NCI-H82 (cell line): ENCODE measurements at places on chromosomes 4 and X.

DNA sequence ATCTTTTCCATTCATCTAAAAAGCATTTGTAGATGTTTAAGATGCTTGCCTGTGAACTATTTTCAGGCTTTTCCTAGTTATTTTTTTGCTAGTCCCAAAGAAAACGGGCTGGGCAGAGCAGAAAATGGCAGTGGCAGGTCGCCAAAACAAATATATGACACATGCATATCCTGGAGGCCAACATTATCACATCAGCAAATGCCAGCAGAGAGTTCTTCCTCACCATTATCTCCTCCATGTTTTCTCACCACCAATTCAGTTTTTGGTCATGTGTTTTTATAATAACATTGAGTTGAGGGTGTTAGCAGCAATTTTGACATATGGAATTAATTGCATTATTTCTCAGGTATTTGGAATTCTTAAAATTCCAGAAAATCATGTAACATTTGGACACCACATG is 97.9 kb upstream of the EOLA2 start:
- DNase-seq = no peak

- DNase-seq = peak; percentile 4
Measured at GRCh38 chrX:25537699-25538098, 521.9 kb upstream of the ARX start.

DNA sequence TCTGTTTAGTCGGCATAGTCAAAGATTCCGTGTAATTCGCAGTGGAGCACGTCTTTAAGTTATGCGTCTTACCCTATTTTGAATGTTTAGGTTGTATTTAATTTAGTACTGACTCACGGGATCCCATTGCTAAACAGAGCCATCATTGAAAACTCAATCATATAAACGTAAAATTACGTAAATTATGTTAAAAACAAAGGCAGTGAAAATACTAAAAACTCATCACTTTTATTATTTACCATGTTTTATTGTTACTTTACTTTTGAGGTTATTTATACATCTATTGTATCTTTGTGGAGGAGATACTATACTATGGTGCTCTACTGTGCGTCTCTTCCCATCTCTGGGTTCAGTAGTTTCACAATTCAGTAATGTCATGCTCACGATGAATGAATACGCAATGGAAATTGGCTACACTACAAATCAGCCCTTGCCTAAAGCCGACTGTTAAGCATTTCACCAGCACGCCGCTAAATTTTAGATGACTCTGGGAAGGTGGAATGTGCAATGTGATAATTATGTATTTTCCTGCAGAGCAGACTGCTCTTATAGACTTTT is 944 bp downstream of the FUNDC2 start:
- peak; percentile 41 for DNase-seq

- DNase-seq = no peak
Measured at GRCh38 chrX:3609810-3610209, 103.6 kb downstream of the PRKX start.

- DNase-seq = no peak
Measured at GRCh38 chrX:35800474-35800873, 2.3 kb downstream of the MAGEB16 start.

GRCh38 chr4:89119836-89120235 is 8.5 kb downstream of the TIGD2 start:
- no peak for DNase-seq

- no peak for DNase-seq
Measured at GRCh38 chr4:68358988-68359387, 9.1 kb upstream of the YTHDC1 start.

DNA sequence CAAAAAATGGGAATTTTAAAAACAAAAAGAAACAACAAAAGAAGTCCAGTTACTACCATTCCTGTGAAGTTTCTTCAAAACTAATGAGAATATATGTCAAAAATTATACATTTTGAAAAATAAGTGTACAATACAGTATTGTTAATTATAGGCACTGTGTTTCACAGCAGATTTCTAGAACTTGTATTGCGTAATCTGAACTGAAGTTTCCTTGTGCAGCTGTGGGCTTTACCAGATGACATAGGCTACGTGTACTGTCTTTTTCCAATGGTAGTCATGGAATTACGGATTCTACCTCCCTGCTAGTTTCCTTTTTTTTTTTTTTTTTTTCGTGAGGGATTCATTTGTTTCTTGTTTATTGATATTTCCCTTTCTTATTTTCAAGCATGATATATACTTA is 113.8 kb upstream of the GABRA2 start:
- DNase-seq = no peak

DNA sequence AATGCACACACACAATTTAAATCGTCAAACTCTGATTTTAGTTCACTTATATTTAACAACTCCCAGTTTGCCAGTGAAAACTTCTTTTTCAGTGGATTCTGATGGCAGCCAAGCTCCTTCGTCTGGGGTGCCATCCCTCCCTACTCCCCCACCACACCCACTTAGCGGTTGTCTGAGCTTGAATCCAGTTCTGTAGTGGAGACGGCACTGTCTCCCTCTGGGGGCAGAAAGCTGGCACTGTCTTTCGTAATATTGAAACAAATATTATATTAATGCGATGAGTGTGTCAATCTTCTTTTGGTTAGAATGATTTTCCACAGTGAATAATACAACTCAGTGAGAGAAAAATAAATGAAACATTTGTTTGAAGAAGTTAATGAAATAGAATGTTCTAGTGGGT is 5.4 kb downstream of the MEPE start:
- no peak for DNase-seq

DNA sequence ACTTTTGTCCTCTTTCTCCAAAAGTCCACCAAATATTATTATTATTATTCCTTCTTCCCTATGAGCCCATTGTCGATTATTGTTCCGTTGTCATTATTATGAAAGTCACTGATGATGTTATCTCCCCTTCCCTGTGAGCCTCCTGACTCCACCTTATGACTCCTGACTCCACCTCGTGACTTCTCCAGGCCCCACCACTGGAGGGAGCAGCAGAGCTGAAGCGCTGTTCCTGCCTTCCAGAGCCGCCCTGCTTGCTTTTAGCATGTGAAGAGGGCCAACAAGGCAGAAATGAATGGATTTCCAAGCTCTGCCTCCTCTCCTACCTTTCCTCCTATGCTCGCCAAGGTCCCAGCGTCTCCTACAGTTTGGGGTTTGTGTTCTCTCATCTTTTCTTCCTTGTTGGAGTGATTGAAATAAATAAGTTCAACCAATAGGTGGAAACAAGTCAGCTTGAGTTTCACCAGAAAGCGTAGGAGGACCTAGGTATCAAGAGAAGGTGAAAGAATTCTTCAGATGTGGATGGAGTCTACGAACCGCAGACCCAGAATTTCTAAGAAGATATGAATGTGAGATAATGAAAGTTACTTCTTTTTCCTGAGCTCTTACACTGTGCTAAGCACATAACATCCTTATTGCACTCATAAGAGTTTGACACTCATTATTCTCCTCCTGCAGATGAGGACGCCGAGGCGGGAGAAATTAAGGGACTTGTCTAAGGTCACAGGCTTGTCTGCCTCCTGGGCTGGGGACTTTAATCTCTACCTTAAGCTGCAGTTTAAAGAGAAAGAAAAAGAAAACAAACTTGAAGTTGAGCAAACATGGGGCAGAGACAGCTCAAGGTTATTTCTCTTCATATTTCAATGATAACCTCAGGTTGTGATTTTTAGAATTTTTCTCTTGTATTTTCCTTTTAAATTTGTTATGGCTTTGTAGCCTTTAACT is 26.1 kb downstream of the IGSF1 start:
- DNase-seq = peak; percentile 74

DNA sequence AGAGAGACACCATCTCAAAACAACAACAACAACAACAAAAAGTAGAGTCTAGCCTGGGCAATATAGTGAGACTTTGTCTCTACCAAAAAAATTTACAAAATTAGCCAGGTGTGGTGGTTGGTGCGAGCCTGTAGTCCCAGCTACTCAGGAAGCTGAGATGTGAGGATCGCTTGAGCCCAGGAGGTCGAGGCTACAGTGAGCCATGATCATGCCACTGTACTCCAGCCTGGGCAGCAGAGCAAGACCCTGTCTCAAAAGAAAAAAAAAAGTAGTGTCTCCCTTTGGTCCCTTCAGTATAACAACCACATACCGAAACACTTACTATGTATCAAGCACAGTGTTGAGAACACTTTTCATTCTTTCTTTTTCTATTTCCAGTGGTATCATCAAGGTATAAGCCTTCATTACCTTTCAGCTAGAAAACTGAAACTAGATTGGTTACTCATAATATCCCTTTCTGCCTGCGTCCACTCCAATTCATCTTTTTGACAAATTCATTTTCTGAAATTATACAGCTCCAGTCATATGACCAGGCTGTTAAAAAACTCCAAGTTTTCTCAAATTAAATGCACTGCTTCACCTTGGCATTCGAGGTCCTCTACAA is 54.1 kb downstream of the RPS6KA3 start:
- DNase-seq = no peak

- peak; percentile 22 for DNase-seq
Measured at GRCh38 chr4:42281324-42282020, 115.8 kb upstream of the SHISA3 start.

DNA sequence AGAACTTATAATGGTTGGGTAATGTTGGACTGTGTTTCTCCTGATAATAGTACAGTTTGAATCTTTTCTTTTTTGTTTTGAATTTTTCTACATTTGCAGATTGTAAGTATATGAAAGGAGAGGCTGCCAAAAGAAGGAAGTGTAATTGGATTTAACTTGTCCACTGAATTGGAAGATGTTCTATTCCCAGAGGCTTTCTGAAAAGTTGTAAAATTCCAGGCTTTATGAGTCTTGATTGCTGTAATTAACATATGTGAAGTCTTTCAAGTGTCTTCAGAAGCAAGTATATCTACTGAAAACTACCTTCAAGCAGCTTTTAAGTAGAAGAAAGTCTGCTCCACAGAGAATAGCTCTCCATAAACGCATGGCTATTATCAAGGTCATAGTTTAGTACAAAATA is 2456.4 kb downstream of the PCDH7 start:
- no peak for DNase-seq

GRCh38 chr4:122086338-122087065 is 65.6 kb upstream of the BLTP1 start:
- DNase-seq = no peak

GRCh38 chr4:185209031-185209851 is at the start of gene SNX25:
Gene SNX25, plus strand, starts transcription at chr4:185209598. Its CDS starts 229 bp downstream, at chr4:185209827.
- peak; percentile 86 for DNase-seq

GRCh38 chr4:145179281-145179860 is 1.0 kb downstream of the OTUD4 start:
- DNase-seq = peak; percentile 40

DNA sequence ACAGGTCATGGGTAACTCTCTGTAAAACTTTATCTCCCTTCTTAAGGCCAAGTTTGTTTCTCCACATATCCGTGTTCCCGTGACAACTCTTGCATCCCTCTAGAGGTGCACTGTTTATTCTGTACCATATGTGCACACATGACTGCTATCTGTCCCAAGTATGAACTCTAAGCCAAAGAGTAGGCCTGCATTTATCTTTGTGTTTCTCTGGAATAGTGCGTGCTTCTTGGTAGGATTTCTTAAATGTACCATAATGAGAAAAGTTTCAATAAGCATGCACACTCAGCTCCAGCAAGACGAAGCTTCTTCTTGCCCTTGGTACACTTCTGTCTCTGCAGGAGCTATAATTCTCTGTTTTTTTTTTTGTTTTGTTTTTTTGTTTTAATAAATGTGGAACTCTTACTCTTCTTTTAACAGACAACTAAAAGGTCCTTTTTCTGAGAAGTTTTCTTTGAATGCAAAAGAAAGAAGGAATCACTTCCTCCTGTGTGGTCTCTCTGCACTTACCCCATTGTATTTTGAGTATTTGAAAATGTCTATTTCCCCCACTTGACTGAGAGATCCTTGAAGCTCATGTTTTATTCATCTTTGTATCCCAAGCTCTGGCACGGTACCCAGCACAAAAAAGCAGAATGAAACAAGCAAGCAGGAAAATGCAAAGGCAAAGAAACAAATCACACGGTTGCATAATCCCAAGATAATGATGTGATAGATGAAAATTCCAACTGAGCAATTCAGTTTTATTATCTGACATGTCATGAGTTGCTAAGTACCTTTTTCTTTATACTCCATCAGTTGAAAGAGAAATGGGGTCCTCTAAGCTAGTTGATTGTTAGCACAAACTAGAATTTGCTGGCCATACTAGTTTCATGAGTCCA is 521.9 kb upstream of the BOD1L1 start:
- no peak for DNase-seq

- no peak for DNase-seq
Measured at GRCh38 chr4:158861281-158861680, 92.5 kb downstream of the FNIP2 start.
